ENCODE measurements at places on chromosomes 4 and X.

GRCh38 chrX:153319295-153320046 lies 2.1 kb downstream of the PNMA6F start:
- DNase-seq = no peak

- DNase-seq = no peak
Measured at GRCh38 chr4:147794787-147795413, 63.0 kb downstream of the ARHGAP10 start.

GRCh38 chrX:88613338-88613737 lies 133.7 kb upstream of the CPXCR1 start:
- DNase-seq = no peak

- DNase-seq = no peak
Measured at GRCh38 chr4:83217721-83218522, 66.7 kb downstream of the COQ2 start.

DNA sequence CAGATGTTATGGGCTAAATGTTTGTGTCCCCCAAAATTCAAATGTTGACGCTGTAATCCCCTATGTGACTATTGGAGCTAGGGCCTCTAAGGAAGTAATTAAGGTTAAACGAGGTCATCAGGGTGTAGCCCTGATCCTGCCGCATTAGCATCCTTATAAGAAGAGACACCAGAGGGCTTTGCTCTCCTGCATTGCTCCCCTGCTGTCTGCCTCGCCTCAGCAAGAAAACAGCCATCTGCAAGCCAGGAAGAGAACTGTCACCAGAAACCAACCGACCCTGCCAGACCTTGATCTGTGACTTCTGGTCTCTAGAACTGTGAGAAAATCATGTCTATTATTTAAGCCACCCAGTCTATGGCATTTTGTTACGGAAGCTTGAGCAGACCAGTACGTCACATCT lies 331.9 kb downstream of the DCTD start:
- no peak for DNase-seq

DNA sequence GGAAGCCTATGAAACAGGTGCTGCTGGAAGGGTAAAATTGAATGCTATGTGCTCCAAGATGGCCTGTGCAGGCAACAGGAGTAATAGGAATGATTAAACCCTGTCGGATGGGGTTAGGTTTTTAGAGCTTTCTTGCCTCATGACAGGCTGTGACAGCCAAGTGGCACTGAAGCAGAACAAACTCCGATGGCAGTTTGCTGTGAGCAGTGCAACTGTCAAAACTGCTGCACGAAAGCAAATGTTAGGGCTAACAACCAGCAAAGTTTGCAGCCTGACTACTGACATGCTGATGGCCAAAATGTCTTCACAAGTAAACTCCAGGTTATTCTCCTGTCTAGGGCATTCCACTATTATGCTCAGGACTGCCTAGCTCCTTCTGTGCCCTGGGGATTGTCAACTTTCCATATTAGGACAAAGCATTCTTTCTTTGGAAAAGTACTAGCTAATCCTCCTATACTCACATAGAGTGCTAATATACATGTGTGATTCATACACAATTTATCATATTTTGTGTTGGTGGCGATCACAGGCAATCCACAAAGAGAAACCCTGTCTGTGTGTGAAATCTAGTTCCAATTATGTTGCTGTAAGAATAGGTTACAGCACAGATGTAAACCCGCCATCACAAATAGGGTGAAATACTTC lies 486.6 kb upstream of the TENM3 start:
- DNase-seq = no peak

GRCh38 chrX:39811376-39811775 lies 286.4 kb downstream of the BCOR start:
- DNase-seq = no peak

- DNase-seq = peak; percentile 20
Measured at GRCh38 chrX:74924449-74925224, 615 bp downstream of the NEXMIF start.

DNA sequence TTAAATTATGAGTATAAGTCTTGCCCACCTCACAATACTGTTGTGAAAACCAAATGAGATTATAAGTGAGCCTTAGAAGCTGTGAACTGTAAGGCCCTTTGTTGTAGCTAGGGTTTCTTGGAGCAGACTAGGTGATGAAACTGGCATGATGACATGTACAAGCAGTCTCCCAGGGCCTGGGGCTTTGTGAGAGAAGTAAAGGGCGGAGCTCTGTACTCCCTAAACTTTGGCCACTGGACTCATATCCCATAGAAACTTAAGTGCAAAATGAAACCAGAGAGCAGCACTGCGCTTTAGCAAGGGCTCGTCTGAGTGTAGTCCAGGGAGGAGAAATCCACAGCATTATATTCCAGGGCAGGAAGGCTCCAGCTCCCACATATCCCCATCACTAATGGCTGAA lies 385.6 kb upstream of the FGF16 start:
- DNase-seq = no peak

DNA sequence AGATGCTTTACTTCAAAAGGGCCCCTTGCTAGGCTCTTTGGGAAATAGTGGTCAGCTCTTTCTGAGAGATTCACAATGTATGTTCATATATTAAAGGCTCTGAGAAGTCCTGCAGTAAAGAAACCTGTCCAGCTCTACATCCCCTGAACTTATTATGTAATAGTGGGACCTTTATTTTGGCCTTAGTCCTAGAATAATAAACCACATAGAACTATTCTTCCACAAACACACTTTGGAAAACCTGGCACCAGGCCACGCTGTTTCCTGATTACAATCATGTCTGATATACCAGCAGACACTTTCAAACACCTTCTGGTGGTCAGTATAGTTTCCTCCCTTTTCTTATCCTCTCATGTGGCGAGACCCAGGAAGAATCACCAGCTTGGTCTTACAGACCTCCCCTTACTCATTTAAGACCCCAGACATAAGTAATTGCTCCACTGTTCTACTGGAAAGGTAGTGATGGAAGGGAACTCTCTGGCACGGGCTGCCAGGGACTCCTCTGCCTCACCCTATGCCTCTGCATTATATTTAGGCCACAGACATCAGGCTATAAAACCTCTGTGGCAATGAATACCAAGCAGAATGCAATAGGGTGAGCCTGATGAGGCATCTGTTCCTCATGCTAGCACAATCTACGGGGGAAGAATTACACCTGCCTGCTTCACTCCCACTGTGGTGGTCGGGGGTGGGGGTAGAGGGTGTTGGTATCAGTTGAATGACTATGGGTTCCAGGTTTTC lies 5.7 kb upstream of the PPEF1 start:
- DNase-seq = no peak

GRCh38 chr4:71212216-71212615 lies 126.6 kb upstream of the SLC4A4 start:
- DNase-seq = peak; percentile 24

DNA sequence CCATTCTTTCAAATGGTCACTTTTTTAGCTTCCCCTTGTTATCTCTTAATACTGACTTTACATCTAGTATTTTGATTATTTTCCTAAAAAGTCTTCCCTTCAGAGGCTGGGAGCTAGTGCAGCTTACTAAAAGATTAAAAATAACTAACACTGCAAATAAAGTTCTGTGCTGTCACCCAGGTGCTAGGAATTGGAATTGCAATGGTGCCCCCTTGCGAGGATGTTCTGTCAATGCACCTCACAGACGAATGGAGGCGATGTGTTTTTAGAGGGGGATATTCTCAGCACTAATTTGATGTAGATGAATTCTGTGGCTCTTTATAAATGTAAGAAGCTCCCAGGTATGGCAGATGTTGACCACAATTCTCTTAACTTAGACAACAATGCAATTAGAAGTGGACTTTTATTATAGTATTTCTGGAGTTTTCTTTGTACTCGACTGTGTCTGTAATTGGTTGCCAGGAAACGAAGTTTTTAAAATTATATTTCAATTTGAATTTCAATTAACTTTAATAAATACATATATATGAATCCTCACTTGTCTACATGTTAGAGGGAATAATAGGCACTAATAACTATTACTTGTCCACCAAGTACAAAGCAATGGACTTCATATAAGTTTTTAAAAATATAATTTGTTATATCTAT lies 22.0 kb upstream of the SMIM31 start:
- DNase-seq = peak; percentile 79

Measured in AG20443 (cell line).